ENCODE measurements at places on chromosomes 7 and 10.

- DNase-seq = no peak
These were observed 9.0 kb upstream of the ARPC1B start for GRCh38 chr7:99365318-99366141.

GRCh38 chr7:67625257-67625737 lies 628.7 kb downstream of the TYW1 start:
- peak; percentile 13 for DNase-seq

DNA sequence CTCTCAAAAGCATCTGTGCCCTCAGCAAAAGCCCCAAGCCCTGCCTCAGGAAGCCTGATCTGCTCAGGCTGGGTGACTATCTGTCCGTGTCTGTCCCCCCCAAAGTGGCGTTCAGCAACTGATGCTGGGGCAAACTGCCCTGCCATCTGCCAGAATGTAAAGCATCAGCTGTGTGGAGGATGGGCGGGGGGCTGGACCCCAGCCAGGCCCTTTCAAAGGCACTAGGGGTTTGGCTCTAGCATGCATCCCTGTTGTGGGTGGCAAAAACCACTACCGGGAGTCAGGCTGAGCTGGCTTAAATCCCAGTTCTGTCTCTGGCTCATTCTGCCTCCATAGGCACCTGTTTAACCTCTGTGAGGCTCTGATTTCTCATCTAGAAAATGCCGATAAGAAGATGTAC lies 35.5 kb downstream of the GPRIN2 start:
- no peak for DNase-seq

- no peak for DNase-seq
These were observed 92.2 kb upstream of the GNA12 start for GRCh38 chr7:2936301-2936700.

GRCh38 chr10:114653926-114654325 lies 4.1 kb downstream of the ABLIM1 start:
- no peak for DNase-seq

DNA sequence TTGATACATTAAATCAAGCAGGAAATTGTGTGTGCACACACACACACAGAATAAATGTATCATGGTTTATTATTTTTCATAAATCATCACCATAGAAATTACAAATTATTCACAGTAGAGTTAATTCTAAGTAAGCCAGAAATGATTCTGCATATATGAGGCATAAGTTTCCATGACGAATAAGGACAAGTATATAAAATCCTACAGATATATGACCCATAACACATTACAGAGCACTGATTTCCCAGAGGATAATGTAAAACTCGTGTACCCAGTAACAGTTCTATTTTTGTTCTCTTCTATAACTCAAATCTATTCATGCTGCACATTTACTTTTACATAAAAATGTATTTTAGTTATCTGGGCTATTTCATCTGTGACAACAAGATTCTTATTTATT lies 169.7 kb downstream of the LRRTM3 start:
- no peak for DNase-seq

DNA sequence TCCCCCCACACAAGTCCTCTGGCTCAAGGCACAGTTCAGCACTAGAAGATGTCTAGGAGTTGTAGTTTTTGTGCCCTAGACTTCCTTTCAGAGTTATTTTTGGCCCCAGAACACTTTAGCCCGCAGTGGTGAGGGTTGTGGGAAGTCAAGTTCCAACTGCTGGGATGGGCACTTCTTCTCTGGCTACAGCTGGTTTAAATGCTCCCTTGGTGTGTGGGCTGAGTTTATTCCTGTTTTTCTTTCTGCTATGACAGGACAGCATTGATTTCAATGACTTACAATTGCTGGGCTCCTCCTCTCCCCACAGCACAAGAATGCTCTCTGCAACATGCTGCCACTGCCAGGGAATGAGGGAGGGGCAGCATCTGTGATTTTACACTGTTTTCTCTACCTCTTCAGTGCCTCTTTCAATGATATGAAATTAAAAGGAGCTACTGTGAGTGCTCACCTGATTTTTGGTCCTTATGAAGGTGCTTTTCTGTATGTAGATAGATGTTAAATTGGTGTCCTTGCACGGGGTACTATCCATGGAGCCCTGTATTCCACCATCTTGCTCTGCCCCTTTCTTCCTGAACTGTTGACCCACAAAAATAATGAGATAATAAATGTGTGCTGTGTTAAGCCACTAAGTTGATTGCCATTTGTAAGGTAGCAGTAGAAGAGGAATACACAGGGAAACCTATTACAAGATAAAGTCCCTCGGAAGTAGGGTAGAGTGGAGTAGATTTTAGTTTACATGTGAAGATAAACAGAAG lies 56.3 kb downstream of the SLC13A1 start:
- no peak for DNase-seq

- no peak for DNase-seq
These were observed 48.5 kb downstream of the SORCS3 start for GRCh38 chr10:104689547-104689946.

GRCh38 chr10:6211341-6211670 lies 8.6 kb downstream of the PFKFB3 start:
- no peak for DNase-seq
